Activated CD4-positive, alpha-beta T cell treated with anti-CD3 and anti-CD28 coated beads, Interleukin-2, amount 50 U/mL, for 24 hours (primary cell): ENCODE measurements at places on chromosomes 2 and 18.

- no peak for DNase-seq
Measured at GRCh38 chr18:3692113-3692621, 242.2 kb downstream of the TGIF1 start.

DNA sequence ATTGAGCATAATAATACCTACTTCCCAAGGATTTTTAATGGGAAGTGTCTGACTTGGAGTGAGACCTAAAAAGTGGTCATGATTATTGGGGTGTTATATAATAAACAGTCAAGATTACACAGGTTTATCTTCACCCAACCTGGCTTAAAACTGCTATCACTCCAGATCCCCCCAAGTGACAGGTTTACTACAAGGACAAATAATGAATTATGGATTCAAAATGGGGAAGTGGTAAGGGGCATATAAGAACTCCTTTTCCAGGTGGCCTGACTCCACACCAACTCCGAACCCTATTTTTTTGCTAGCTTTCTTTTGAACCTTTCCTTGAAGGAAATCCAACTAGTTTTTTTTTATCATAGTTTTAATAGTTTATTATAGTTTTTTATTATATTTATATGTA lies 663.0 kb upstream of the FANCL start:
- DNase-seq: no peak

GRCh38 chr2:214103276-214104001 lies 307.4 kb upstream of the VWC2L start:
- no peak for DNase-seq

DNA sequence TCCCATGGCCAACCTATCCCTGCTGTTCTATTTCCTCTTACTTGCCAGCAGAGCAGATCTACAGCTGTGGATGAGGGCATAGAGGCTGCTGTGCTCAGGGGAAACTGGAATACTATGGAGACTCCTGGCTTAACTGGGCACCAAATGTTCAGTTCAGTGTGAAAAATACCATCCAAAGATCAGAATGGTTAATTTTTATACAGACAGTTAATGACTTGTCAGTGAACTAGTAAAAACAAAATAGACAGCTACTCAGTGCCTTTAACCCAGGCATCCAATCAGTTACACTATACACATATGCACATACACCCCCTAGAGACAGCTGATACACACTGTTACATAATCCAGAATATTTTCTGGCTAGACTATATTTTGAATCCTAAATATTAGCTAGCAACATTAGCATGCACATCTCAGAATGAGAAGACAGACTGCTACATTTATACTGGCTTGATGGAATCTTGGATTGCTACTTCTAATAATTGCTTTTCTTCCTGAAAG lies 59.1 kb upstream of the WIPF1 start:
- DNase-seq: no peak

- DNase-seq: no peak
Measured at GRCh38 chr2:180872255-180872654, 108.2 kb upstream of the UBE2E3 start.

DNA sequence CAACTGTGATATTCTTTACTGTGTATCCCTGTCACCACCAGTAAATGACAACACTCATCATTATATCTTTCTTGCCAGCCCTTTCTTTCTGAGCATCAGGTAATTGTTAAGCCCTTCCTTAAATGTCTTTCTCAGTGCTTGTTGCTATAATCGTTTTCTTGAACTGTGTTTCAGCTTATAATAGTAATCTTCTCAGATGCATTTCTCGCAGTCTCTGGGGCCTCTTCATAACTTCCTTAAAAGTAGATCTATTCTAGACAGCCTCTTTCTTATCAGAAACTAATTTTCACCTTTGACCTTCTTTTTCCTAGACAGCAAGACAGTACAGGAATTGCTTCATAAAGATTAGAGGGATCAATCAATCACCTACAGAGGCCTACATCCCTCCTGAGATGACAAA lies 648.1 kb downstream of the CPS1 start:
- DNase-seq: no peak
